ENCODE measurements at places on chromosomes 1 and 21.

DNA sequence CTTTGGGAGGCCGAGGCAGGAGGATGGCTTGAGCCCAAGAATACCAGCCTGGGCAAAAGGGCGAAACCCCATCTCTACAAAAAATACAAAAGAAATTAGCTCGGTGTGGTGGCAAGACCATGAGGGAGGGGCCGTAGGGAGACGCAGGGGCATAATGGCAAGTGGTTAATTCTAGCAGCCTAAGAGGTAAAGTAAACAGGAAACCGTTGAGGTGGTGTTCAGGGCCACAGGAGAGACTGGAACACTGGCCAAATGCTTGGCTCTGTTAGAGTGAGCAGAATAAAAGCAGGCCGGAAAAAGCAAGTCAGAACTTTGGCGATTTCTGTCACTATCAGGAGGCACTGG is 89.2 kb downstream of the RIPK4 start:
- no peak for DNase-seq

DNA sequence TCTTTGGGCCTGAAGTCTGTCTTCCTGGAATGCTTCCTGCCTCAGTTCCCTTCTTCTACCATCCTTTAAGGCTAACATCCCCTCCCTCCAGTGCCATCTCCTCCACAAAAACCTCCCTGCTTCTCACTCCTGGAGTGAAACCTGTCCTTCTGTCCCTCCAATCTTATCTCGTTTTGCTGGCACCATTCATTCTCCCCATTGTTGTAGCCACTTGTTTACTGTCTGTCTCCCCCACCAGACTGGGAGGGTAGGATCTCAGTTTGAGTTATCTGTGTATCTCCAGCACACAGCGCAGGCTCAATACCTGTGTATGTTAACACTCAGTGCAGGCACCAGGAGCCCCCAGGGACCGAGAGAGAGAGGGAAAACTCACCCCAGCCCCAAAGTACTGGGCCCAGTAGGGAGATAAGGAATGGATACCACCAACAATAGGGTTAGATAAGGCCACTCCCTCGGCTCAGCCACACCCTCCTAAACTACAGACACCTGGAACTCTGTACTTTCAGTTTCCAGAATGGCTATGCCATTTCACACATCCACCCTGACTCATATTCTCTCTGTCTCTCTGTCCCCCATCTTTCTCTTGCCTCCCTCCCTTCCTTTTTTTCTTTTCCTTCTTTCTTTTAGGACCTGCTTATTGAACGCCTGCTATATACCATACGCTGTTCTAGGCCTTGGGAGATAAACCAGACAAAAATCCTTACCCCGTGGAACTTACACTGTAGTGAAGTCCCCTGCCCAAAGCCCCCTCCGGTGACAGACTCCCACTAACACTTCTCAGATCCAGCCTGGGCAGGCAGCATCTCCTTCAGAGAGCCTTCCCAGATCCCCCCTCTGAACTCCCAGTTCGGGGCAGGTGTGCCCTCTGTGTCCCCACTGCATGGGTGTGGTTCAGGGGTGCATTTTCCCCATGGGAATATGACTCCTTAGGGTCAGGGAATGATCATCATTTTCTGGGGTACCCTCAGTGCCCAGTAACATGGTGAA is 3.3 kb upstream of the SSBP3 start:
- DNase-seq = peak; percentile 35

DNA sequence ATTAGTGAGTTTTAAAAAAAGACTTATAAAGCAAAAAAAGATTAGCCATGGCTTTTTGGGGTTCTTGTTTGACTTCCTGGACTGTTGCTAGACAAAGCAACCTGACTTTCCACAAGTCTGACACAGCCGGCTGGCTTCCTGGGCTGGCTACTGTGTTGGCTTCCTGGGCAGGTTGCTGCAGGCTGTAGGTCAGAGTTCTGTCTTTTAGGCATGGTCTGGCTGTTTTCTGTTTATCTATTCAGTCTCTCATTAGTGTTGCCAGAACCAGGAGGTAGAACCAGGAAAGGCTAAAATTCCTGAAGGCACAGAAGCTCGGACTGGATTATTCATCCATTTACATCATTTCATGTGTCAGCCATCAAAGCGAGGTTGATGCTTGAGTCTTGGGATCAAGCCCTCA is 88.6 kb upstream of the SLC35F3 start:
- DNase-seq = no peak

- DNase-seq = no peak
Measured at GRCh38 chr1:209040351-209040750, 543.2 kb upstream of the CAMK1G start.

DNA sequence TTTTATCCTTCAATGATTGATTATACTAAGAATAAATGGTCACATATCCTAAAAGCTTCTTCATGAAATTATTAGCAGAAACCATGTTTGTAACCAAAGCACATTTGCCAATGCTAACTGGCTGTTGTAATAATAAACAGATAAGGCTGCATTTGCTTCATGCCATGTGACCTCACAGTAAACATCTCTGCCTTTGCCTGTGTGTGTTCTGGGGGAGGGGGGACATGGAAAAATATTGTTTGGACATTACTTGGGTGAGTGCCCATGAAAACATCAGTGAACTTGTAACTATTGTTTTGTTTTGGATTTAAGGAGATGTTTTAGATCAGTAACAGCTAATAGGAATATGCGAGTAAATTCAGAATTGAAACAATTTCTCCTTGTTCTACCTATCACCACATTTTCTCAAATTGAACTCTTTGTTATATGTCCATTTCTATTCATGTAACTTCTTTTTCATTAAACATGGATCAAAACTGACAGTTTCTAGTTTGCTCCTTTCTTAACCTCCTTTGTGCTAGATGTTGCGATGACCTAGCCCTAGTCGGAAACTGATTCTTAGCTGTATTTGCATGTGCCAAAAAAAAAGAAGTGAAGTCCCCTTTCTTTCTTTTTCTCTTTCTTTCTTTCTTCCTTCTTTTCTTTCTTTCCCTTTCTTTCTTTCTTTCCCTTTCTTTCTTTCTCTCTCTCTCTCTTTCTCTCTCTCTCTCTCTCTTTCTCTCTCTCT is 45.1 kb downstream of the MAP3K7CL start:
- no peak for DNase-seq

DNA sequence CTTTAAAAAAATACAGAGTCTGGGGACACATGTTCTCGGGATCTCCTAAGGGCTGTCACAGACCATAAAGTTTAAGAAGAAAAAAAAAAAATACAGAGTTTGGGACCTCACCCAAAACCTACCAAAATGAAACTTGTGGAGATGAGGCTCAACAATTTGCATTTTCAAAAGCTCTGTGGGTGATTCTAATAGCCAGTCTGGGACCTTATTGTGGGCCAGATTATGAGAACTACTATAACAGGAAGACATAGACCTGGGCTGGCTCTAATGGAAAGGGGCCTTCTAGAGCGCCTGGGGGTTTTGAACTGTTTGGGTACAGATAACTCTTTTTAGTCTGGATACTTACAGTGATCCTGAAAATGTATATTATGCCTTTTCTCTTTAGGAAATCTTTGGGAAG is 69.1 kb downstream of the LAMC1 start:
- DNase-seq = no peak

- DNase-seq = no peak
Measured at GRCh38 chr1:94026619-94027380, 94.1 kb downstream of the ABCA4 start.

GRCh38 chr1:168775366-168775765 is 46.4 kb upstream of the DPT start:
- DNase-seq = no peak

- no peak for DNase-seq
Measured at GRCh38 chr21:33132054-33132453, 62.1 kb downstream of the OLIG1 start.

- DNase-seq = no peak
Measured at GRCh38 chr21:29258626-29259338, 39.9 kb upstream of the BACH1 start.

DNA sequence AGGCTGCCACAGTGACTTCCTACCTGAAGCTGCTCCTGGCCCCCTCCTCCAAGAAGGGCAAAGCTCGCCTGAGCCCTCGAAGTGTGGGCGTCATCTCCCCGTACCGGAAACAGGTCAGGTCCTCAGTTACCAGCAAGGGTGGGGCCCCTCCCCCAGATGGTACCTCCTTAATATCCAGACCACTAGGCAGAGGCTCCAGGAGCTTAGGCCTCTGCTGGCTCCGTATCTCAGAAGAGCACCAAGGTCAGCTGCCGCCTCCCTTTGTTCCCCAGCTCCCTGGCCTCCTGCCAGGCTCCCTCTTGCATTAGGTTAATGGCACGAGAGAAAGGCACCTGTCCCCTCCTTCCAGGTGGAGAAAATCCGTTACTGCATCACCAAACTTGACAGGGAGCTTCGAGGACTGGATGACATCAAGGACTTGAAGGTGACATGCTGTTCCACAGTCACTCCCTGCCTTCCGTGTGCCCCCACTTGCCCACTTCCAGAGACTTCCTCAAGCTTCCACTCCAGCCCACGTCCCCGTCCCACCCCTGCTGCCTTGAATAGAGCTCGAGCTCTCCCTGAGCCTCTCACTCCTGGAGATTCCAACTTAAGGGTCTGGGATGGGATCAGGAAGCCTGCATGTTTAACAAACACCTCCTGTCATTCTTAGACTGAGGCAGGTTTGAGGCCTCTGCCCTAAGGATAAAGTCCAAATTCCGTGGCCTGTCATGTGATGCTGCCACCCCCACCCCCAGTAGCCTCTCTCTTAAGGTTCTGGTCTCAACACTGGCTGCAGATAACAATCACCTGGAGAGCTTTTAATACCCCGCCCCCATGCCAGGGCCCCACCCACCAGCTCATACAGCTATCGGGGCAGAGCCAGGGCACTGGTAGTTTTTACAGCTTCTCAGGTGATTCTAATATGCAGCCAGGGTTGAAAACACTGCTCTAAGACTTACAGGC is 8.3 kb downstream of the RHOC start:
- DNase-seq = no peak

DNA sequence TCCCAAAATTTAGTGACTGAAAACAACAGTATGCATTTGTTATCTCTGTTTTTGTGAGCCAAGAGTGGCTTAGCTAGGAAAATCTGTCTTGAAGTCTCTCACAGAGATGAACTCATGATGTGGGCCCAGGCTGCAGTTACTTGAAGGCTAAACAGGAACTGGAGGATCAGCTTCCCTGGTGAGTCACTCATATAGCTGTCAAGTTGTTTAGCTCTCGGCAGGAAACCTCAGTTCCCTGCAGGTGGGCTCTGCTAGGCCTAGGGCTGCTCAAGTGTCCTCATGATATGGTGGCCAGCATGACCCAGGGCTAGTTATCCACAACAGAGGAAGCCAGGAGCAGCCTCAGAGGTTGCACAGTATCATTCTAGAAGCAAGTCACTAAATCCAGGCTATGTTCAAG is 30.2 kb upstream of the DDX59 start:
- no peak for DNase-seq

- no peak for DNase-seq
Measured at GRCh38 chr1:5189384-5189783, 535.0 kb downstream of the AJAP1 start.

- DNase-seq = no peak
Measured at GRCh38 chr1:246786606-246787238, 62.5 kb downstream of the SCCPDH start.

DNA sequence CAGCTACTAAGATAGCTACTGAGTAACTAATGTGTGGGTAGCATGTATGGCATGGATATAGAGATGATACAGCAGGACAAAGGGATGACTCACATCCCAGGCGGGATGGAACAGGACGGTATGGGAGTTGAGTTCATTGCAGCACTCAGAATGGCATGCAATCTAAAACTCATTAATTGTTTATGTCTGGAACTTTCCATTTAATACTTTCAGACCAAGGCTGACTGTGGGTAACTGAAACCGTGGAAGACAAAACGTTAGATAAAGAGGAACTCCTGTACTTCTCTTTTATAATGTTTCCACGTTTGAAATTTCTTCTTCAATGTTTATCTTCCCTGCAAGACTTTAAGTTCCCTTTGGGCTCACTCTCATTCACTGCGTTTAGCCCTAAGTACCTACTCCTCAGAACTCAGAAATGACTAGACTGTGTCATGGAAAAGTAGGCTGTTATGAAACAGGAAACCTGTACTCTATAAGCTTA is 151.9 kb downstream of the MAGI3 start:
- no peak for DNase-seq

DNA sequence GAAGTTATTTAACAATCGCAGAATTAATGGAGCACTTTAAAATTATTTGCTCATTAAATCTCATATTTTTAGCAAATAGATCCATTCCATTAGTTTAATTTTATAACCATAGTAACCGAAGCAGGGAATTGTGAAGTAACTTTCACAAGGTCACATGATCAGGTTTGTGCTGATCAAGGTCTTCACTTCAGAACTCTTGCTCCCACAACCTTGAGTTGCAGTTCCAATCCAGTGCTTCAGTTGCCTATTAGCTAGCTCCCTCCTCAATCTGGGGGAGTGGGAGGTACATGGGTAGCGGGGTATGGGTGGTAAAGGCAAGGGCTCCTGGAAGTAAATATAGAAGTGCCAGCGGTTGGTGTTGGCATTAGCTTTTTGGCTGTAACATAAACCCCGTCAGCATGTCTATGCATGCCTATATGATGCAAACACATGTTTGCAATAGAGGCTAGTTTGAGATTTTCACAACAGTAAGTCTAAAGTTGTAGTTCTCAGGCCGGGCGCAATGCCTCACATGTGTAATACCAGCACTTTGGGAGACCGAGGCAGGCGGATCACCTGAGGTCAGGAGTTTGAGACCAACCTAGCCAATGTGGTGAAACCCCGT is 5.8 kb downstream of the ATP5IF1 start:
- no peak for DNase-seq

DNA sequence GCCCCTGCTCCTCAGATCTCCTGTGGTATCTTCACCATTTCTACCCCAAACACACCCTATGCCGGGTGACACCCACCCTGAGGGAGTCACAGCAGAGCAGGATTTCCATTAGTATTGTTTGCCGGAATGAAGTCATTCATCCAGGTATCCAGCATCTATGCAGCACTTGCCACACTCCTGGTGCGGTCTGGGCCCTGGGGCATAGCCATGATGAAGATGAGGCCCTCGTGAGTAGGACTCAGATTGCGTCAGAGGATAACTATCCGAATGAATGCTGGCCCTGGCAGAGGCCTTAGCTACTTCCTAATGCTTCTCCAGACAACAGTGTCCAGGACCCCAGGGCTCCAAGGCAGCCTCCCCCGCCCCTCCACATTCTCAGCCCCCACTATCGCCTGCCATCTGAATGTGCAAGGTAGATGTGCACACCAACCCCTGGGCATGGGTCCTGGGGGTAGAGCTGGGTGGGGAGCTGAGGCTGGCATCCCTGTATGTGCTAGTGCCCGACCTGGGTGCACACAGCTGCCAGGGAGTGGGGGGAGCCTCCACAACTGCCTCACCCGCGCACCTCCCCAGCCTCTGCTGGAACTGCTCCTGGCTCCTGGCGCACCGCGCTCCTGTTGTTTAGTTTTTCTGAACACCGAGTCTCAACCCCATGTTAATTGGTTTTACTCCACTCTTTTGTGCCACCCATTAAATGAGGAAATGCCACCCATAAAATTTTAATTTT is 25.5 kb upstream of the ZC3H12A start:
- DNase-seq = no peak
